ENCODE measurements at places on chromosomes 7 and 10.

GRCh38 chr10:113094114-113094486, 144.1 kb downstream of the TCF7L2 start:
- DNase-seq = no peak

DNA sequence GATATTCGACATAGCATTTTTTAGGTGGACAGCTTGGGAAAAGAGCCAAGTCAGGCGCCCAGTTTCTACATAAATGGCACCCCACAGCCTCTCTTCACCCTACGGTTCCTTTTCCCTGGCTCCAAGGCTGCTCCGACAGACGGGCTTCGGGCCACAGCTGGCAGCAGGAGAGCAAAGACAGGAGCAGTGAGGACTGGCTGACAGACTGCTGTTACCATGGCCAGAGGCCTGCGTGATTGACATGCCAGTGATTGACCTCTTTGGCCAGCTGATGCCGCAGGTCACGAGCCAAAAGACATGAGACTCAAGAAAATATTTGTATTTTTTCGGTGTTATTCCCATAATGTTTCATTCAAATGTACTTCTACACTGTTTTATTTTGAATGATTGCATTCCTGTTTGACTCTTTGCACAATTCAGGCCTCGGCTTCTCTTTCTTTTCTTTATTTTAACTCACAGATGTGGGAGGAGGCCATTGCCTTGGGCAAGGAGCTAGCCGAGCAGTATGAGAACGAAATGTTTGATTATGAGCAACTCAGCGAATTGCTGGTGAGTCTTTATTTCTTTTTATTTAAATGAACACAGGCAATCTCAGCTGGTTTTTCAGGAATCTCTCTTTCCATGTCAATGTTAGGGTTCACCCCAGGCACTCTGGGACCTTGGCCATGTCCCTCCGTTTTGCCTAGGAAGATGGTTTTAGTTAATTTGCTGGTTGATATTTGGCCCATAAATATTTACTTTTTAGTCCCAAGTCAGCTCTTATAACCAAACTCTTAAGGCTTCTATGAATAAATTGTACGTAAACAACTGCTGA, 146.3 kb upstream of the NPS start:
- no peak for DNase-seq

- no peak for DNase-seq
These were observed 16.9 kb downstream of the TAS2R41 start for GRCh38 chr7:143494622-143495021.

GRCh38 chr7:123242467-123243092, 42.8 kb upstream of the SLC13A1 start:
- DNase-seq = no peak

DNA sequence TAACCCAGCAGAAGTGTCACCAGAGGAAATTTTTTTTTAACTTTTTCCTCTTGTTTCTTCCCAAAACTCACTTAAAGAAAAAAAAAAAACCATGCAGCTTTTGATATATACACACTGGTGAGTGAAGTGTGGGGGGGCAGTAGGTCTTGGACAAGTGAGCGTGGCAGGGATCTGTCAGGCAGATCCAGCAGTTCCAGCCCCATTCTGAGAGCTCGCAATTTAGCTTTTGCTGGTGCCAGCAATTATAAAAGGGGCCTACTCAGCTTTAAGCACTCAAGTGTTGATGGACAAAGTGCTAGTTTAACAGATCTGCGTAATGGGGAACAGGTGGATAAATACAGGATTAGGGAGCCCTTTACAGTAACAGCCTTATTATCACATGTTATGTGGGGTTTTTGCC, 619.2 kb upstream of the GALNT17 start:
- no peak for DNase-seq

Measured in activated CD8-positive, alpha-beta memory T cell treated with anti-CD3 and anti-CD28 coated beads for 1 hour (primary cell).